ENCODE measurements at places on chromosomes 4 and X.

DNA sequence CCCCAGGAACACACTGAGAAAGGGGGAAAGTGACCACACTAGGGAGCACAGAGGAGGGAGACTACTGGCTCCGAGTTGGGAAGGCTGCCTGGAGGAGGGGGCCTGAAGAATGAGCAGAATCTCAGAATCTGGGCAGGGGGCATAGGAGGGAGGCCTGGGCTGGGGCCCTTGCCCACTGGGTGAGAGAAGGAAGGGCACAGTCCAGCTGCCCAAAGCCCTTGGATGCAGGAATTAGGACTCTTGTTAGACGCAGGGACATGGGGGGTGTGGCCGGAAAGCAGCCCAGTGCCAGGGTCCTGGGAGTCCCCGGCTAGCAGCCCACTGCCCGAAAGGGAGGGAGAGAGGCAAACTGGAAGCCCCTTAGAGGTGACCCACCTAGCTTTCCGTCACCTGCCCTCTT, 1.9 kb upstream of the DUSP9 start:
- no peak for DNase-seq

GRCh38 chrX:142296421-142296820, 91.3 kb upstream of the MAGEC2 start:
- no peak for DNase-seq

- DNase-seq: no peak
These were observed at the start of gene ADGRG2 for GRCh38 chrX:19121898-19122640. Gene ADGRG2 (minus strand): TSS chrX:19122468. CDS start chrX:19068834, 53,634 bp downstream.

- DNase-seq: no peak
These were observed 26.8 kb upstream of the ESX1 start for GRCh38 chrX:104281564-104281963.
